ENCODE measurements at places on chromosomes 11 and 22. TPM values are rescaled to one million over a fixed set of nuclear protein-coding genes. Genes with fewer than 3 reads are reported as not detected.

OMP gene
- total RNA-seq, result not detected

- peaks cover 31% of the 10 kb centered on the region for H3K27me3 ChIP-seq
- no peaks in the 10 kb centered on the region for H3K4me1 ChIP-seq
- DNase-seq, result peak; percentile 64
Observed at GRCh38 chr11:17730608-17731462, 3.7 kb upstream of the KCNC1 start.

DNA sequence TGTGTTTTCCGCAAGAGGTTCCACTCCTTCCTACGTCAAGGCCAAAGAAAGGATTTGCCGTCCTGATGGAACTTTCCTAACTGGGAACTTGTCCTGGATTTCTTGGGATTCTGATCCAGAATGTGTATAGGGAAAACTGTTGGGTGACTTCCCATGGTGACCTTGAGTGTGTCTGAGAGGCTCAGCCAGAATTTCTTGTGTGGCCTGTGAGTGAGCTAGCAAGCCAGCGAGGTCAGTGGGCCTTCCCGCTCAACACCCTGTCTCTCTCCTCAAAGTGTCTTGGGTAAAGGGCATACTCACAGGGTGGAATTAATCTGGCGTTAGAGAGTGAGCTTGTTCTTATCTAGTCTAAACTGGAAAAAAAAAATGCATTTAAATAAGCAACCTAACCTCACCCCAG lies 20.4 kb downstream of the ZNRF3 start:
- H3K4me3 ChIP-seq, result 0 out of 2 replicates have a peak overlapping the region, but pooled peaks have one; percentile 56
- H3K36me3 ChIP-seq, result no peaks in the 10 kb centered on the region
- no peaks in the 10 kb centered on the region for H3K27me3 ChIP-seq
- no peak for DNase-seq

- no peaks in the 10 kb centered on the region for H3K36me3 ChIP-seq
- no peaks in the 10 kb centered on the region for H3K4me1 ChIP-seq
- no peaks in the 10 kb centered on the region for H3K27me3 ChIP-seq
- no peak for DNase-seq
- no peak overlapping the region for H3K4me3 ChIP-seq
Observed at GRCh38 chr11:104549019-104549418, 349.2 kb downstream of the CASP12 start.

- no peak overlapping the region for H3K4me3 ChIP-seq
- H3K27ac ChIP-seq, result no peak overlapping the region
- no peaks in the 10 kb centered on the region for H3K4me1 ChIP-seq
- no peak for DNase-seq
Observed at GRCh38 chr22:47041271-47042115, 279.0 kb downstream of the TBC1D22A start.

MMP12 gene
- total RNA-seq, result 1.2 TPM

GRCh38 chr22:50178871-50179869 lies 6.5 kb upstream of the TRABD start:
- no peak overlapping the region for H3K4me3 ChIP-seq
- H3K36me3 ChIP-seq, result no peaks in the 10 kb centered on the region
- no peaks in the 10 kb centered on the region for H3K4me1 ChIP-seq
- no peak overlapping the region for H3K27ac ChIP-seq

- DNase-seq, result no peak
- no peak overlapping the region for H3K4me3 ChIP-seq
- no peak overlapping the region for H3K27ac ChIP-seq
Observed at GRCh38 chr11:120587299-120587698, 75.8 kb downstream of the GRIK4 start.

- H3K4me1 ChIP-seq, result no peaks in the 10 kb centered on the region
- peak; percentile 21 for DNase-seq
- peaks cover 44% of the 10 kb centered on the region for H3K27me3 ChIP-seq
- H3K27ac ChIP-seq, result no peak overlapping the region
- H3K36me3 ChIP-seq, result no peaks in the 10 kb centered on the region
- H3K4me3 ChIP-seq, result no peak overlapping the region
Observed at GRCh38 chr11:120601536-120601935, 90.0 kb downstream of the GRIK4 start.

DNA sequence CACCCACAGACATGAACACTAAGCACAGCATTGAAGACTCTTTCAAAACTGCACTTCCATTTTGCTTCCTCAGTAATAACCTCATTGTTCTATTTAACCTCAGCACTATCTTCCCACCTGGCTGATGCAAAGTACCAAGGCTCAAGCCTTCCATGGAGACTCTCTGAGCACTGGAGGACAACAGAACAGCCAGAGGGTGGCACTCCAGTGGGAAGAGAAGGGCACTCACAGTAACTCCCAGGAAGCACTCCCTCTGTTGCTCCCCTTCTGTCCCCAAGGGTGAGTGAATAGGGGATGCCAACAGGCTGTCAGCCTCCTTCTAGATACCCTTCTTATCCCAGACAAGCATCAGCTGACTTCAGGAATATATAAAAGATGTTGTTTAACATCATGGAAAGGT lies 3.5 kb downstream of the ME3 start:
- peaks cover 42% of the 10 kb centered on the region for H3K4me1 ChIP-seq
- H3K4me3 ChIP-seq, result no peak overlapping the region
- DNase-seq, result no peak
- H3K36me3 ChIP-seq, result peaks cover 17% of the 10 kb centered on the region
- H3K27me3 ChIP-seq, result peaks cover 2% of the 10 kb centered on the region
- no peak overlapping the region for H3K27ac ChIP-seq

- no peak overlapping the region for H3K4me3 ChIP-seq
- peaks cover 18% of the 10 kb centered on the region for H3K4me1 ChIP-seq
- no peak overlapping the region for H3K27ac ChIP-seq
- peaks cover 2% of the 10 kb centered on the region for H3K27me3 ChIP-seq
- no peak for DNase-seq
- no peaks in the 10 kb centered on the region for H3K36me3 ChIP-seq
Observed at GRCh38 chr11:102306817-102307726, 10.2 kb upstream of the BIRC3 start.

OR51E2 gene
- not detected for total RNA-seq

GRCh38 chr11:124717786-124718651 lies 21.7 kb upstream of the NRGN start:
- peaks cover 50% of the 10 kb centered on the region for H3K27me3 ChIP-seq
- H3K4me3 ChIP-seq, result peak overlapping the region; percentile 77
- peaks cover 14% of the 10 kb centered on the region for H3K4me1 ChIP-seq
- no peaks in the 10 kb centered on the region for H3K36me3 ChIP-seq

CCDC116 gene
- 0.13 TPM for total RNA-seq

DNA sequence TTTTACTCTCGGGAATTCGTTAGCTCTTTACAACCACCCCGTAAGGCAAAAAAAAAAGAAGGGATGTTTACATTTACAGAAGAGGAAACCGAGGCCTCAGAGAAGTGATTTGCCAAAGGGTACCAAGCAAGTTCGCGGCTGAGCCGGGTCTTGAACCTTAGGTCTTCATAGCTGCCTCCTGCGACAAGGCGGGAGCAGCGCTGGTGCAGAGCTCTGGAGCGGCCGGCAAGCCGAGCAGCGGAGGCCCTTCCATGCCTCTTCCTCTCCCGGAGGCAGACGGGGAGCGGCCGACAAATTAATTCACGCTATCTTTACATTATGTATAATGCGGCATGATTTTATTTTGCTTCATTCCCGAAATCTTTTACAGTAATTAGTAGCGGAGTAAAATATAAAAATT lies 536.3 kb downstream of the INSC start:
- H3K4me3 ChIP-seq, result peak overlapping the region; percentile 66
- H3K27ac ChIP-seq, result no peak overlapping the region
- H3K27me3 ChIP-seq, result peaks cover 3% of the 10 kb centered on the region
- DNase-seq, result no peak
- peaks cover 7% of the 10 kb centered on the region for H3K4me1 ChIP-seq

BRSK2 gene
- 0.27 TPM for total RNA-seq

OR8D4 gene
- total RNA-seq, result not detected

SHANK3 gene
- 0.72 TPM for total RNA-seq

GRCh38 chr22:37684803-37685615 lies 1.1 kb upstream of the NOL12 start:
- peaks cover 8% of the 10 kb centered on the region for H3K27me3 ChIP-seq
- peaks cover 7% of the 10 kb centered on the region for H3K36me3 ChIP-seq
- H3K27ac ChIP-seq, result no peak overlapping the region
- peaks cover 42% of the 10 kb centered on the region for H3K4me1 ChIP-seq
- H3K4me3 ChIP-seq, result no peak overlapping the region

GRCh38 chr22:30743257-30744020 lies 48.8 kb downstream of the OSBP2 start:
- H3K36me3 ChIP-seq, result no peaks in the 10 kb centered on the region
- peaks cover 8% of the 10 kb centered on the region for H3K4me1 ChIP-seq
- H3K4me3 ChIP-seq, result no peak overlapping the region
- H3K27ac ChIP-seq, result no peak overlapping the region
- DNase-seq, result no peak

GRCh38 chr11:71482216-71482615 lies 29.2 kb downstream of the NADSYN1 start:
- H3K27ac ChIP-seq, result no peak overlapping the region
- H3K36me3 ChIP-seq, result peaks cover 52% of the 10 kb centered on the region
- no peak for DNase-seq
- H3K27me3 ChIP-seq, result peaks cover 1% of the 10 kb centered on the region
- H3K4me1 ChIP-seq, result no peaks in the 10 kb centered on the region

DNA sequence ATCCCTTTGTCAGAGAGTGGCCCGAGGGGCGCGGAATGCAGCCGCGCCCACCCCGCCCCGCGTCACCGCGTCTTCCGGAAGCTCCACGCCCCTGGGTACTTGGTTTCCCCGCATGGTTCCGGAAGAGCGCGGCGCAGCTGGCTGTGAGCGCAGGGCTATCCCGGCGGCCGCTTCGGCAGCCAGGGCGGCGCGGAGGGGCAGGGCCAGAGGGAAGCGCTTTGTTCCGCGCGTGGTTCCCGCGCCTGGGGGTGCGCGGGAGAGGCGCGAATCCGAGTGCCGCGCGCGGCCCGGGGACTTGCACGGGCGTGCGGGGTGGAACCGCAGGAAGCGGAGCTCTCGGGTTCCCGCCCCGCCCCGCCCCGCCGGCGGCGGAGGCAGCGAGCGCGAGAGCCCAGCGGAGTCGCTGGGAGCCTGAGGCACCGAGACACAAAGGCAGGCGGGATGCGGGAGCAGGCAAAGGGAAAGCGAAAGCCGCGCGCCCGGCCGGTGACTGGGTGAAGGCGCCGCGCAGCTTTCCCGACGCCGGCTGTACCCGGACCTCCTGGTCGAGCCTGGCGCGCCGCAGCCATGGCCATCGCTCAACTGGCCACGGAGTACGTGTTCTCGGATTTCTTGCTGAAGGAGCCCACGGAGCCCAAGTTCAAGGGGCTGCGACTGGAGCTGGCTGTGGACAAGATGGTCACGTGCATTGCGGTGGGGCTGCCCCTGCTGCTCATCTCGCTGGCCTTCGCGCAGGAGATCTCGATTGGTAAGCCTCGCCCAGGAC lies at the start of gene PANX1:
TSS of gene PANX1 (plus strand) at position 96 of the 766 bp plus-strand sequence. CDS start at position 568, 472 bp downstream.
- peak within 1 kb of the TSS; percentile 96 for H3K27ac ChIP-seq
- DNase-seq, result peak; percentile 83
- H3K36me3 ChIP-seq, result peaks cover 6% of the 10 kb centered on the region
- H3K27me3 ChIP-seq, result no peaks in the 10 kb centered on the region
- peaks cover 18% of the 10 kb centered on the region for H3K4me1 ChIP-seq

- peaks cover 36% of the 10 kb centered on the region for H3K4me1 ChIP-seq
- H3K36me3 ChIP-seq, result 0 out of 2 replicates have a peak, but pooled peaks cover 4% of the 10 kb centered on the region
- H3K27me3 ChIP-seq, result no peaks in the 10 kb centered on the region
- H3K27ac ChIP-seq, result no peak overlapping the region
- H3K4me3 ChIP-seq, result no peak overlapping the region
- peak; percentile 18 for DNase-seq
Observed at GRCh38 chr11:23423104-23423503, 562.8 kb upstream of the CCDC179 start.

TBCEL gene
- total RNA-seq, result 23.4 TPM

CBLIF gene
- total RNA-seq, result not detected

TOLLIP gene
- 51.0 TPM for total RNA-seq

GRCh38 chr11:115652094-115652493 lies 147.9 kb upstream of the CADM1 start:
- H3K27me3 ChIP-seq, result no peaks in the 10 kb centered on the region
- no peak overlapping the region for H3K27ac ChIP-seq
- H3K36me3 ChIP-seq, result no peaks in the 10 kb centered on the region
- no peaks in the 10 kb centered on the region for H3K4me1 ChIP-seq

TUB gene
- total RNA-seq, result 7.5 TPM

DNA sequence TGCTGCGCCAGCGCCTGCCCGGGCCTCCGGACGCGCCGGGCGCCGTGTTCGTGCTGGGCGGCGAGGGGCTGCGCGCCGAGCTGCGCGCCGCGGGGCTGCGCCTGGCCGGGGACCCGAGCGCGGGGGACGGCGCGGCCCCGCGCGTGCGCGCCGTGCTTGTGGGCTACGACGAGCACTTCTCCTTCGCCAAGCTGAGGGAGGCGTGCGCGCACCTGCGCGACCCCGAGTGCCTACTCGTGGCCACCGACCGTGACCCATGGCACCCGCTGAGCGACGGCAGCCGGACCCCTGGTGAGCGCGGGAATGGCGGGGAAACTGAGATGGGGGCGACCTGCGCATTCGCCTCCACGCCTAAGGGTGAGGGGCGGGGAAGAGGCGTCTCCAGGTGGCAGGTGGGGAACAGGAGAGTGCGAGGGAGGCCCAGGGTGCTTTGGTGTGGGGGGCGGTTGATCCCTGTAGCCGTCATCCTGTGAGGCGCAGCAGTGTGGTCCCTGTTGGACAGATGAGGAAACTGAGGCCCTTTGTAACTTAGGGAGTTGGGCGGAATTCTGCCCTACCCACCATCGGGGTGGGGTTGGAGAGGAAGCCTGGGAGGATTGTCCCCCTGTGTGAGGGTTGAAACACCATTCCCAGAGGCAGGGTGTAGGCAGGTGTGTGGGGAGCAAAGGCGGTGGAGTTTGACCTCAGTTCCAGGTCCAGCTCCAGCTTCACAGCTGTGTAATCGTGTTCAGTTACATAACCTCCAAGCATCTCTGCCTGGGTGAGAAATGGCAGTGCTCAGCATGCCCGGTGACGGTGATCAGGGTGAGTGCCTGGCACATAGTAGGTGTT lies 758 bp downstream of the PDXP start:
- peaks cover 40% of the 10 kb centered on the region for H3K4me1 ChIP-seq
- H3K27ac ChIP-seq, result peak overlapping the region; percentile 97
- H3K36me3 ChIP-seq, result no peaks in the 10 kb centered on the region
- no peaks in the 10 kb centered on the region for H3K27me3 ChIP-seq
- peak overlapping the region; percentile 90 for H3K4me3 ChIP-seq
- DNase-seq, result no peak

MS4A2 gene
- total RNA-seq, result not detected

OR4A16 gene
- total RNA-seq, result not detected

DNA sequence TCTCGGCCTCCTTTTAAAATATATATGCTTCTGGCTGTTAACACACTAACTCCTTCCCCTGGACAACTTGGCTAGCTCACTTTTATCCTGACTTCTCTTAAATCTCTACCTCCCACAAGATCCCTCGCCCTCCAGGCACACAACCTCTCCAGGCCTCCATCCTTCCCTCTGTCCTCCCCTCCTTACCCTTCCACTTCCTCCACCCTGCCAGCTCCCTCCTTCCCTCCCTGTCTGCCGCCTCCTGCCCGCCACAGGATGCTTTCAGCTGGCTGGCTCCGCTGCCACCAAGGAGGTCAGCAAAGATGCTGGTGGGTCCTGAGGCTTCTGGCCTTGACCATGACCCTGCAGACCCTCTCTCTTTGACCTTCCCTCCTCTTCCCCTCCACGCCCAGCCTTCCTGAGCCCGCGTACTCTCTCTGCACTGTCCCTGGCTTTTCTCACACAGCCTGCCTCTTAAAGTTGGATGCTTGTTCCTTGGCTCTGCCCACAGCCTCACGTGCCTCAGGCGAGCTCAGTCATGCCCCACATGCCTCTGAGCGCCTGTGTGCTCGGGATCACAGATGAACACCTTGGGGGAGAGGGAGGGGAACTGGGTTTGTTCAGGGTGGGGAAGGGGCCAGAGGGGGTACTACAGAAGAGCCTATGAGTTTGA lies 6.7 kb downstream of the NFAM1 start:
- H3K4me1 ChIP-seq, result no peaks in the 10 kb centered on the region
- H3K4me3 ChIP-seq, result no peak overlapping the region
- no peaks in the 10 kb centered on the region for H3K36me3 ChIP-seq
- peaks cover 28% of the 10 kb centered on the region for H3K27me3 ChIP-seq
- no peak for DNase-seq
- no peak overlapping the region for H3K27ac ChIP-seq

KRTAP5-11 gene
- total RNA-seq, result not detected

ADM2 gene
- total RNA-seq, result 3.4 TPM

RPL3 gene
- total RNA-seq, result 1,643 TPM
